ENCODE measurements at places on chromosomes 16 and 17. TPM values are rescaled to one million over a fixed set of nuclear protein-coding genes. Genes with fewer than 3 reads are reported as not detected.

ITGAL gene
- total RNA-seq = 0.17 TPM

FOXO3B gene
- 4.5 TPM for total RNA-seq

XAF1 gene
- 37.0 TPM for total RNA-seq

SPATA32 gene
- not detected for total RNA-seq

SLC6A4 gene
- 4.0 TPM for total RNA-seq

BRIP1 gene
- total RNA-seq = 1.7 TPM

PRAC1 gene
- total RNA-seq = not detected

USP43 gene
- not detected for total RNA-seq

BAIAP2 gene
- 15.9 TPM for total RNA-seq

PAGR1 gene
- total RNA-seq = 11.6 TPM
